T-helper 17 cell (primary cell): ENCODE measurements at places on chromosomes 7 and 10.

DNA sequence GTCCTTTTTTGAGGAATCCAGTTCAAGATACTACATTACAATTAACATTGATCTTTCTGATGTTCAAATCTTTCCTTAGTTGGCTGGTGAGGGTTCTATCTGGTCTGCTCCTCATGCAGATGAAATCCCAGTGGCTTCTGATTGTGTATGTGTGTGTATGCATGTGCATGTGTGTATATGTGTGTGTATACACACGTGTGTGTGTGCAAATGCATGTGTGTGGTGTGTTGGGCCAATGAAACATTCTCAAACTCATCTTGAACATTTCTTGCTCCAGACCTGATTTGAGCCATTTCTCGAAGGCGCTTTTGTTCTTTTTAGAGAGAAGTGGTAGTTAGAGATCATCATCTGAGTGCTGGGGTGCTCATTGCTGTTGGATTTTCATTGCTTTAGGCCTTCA lies 113.9 kb downstream of the GLRX3 start:
- no peaks in the 10 kb centered on the region for H3K36me3 ChIP-seq
- no peak for DNase-seq
- H3K4me3 ChIP-seq = no peak overlapping the region
- H3K27me3 ChIP-seq = no peaks in the 10 kb centered on the region

DNA sequence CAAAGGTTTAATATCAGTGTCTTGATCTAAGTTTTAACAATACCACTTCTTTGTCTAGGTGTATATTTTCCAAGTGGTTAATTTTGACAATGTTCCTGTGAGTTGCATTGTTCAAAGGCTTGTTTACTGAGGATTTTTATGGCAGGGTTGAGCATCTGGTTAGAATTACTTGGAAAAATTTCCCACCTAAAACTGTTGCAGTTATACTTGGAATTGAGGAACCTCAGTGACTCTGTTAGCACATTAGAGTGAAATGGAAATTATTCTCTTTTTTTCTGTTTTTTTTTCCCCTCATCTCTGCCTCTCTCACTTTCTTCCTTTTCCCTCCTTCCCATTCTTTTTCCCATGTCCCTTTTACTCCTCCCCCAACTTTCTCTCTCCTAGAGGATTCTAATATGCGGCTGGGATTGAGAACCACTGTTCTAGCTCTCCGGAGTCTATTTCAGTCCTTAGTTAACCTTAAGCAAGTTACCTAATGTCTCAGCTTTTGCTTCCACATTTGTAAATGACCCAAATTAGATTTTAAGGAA lies 107.0 kb downstream of the PODXL start:
- peaks cover 15% of the 10 kb centered on the region for H3K4me1 ChIP-seq
- DNase-seq = no peak
- H3K4me3 ChIP-seq = no peak overlapping the region
- no peak overlapping the region for H3K27ac ChIP-seq
- peaks cover 14% of the 10 kb centered on the region for H3K36me3 ChIP-seq

DNA sequence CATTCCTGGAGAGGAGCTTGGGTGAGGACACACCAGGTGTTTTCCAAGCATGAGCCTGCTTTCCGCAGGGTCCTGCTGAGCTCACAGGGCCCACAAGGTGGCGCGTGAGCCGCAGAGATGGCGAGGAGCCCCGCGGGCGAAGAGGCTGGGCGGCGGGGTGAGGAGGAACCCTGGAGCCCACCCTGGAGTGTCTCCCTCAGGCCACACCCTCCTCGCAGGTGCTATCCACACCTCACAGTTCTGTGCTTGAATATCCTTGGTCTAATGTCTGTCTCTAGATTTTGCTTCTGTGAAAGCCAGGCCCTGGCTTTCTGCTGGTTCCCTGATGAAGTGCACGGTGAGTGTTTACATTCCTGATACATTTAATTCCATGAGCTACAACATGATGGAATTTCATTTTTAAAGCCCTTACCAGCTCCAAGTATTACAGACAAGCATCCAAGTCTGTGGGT lies 433.6 kb downstream of the ACTR3B start:
- no peak overlapping the region for H3K4me3 ChIP-seq
- no peaks in the 10 kb centered on the region for H3K36me3 ChIP-seq
- no peak for DNase-seq
- no peaks in the 10 kb centered on the region for H3K27me3 ChIP-seq

GRCh38 chr7:107996072-107996882 lies 6.7 kb downstream of the LAMB1 start:
- no peaks in the 10 kb centered on the region for H3K4me1 ChIP-seq
- no peaks in the 10 kb centered on the region for H3K36me3 ChIP-seq
- peaks cover 56% of the 10 kb centered on the region for H3K27me3 ChIP-seq

GRCh38 chr10:47361293-47361692 lies 13.1 kb downstream of the RBP3 start:
- no peak overlapping the region for H3K4me3 ChIP-seq
- peaks cover 20% of the 10 kb centered on the region for H3K27me3 ChIP-seq
- no peak overlapping the region for H3K27ac ChIP-seq
- DNase-seq = no peak
- H3K36me3 ChIP-seq = no peaks in the 10 kb centered on the region
- peaks cover 4% of the 10 kb centered on the region for H3K4me1 ChIP-seq

DNA sequence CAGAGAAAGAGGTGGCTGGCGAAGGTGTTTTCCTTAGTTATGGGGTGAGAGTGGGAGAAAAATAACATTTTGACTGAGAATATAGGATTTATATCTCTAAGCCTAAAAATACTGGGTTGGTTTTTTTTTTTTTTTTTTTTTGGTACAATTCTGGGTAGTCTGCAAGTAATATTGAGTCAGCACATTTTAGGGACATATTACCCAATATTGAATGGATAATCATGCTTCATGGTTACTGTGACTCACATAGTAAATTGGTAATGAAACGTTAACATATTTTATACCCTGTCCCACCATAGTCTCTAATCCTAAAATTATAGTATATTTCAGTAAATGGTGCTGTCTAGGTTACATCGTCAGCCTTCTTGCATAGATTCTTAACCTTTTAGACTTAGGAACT lies 91.4 kb downstream of the TPST1 start:
- no peak overlapping the region for H3K4me3 ChIP-seq
- no peak overlapping the region for H3K27ac ChIP-seq
- no peak for DNase-seq
- H3K36me3 ChIP-seq = no peaks in the 10 kb centered on the region
- H3K27me3 ChIP-seq = no peaks in the 10 kb centered on the region

GRCh38 chr10:110847374-110847773 lies 24.4 kb upstream of the PDCD4 start:
- no peak for DNase-seq
- H3K27ac ChIP-seq = no peak overlapping the region

- DNase-seq = no peak
- no peaks in the 10 kb centered on the region for H3K27me3 ChIP-seq
- H3K4me1 ChIP-seq = no peaks in the 10 kb centered on the region
- no peak overlapping the region for H3K27ac ChIP-seq
- H3K4me3 ChIP-seq = no peak overlapping the region
Observed at GRCh38 chr7:71976645-71977044, 435.5 kb downstream of the CALN1 start.

DNA sequence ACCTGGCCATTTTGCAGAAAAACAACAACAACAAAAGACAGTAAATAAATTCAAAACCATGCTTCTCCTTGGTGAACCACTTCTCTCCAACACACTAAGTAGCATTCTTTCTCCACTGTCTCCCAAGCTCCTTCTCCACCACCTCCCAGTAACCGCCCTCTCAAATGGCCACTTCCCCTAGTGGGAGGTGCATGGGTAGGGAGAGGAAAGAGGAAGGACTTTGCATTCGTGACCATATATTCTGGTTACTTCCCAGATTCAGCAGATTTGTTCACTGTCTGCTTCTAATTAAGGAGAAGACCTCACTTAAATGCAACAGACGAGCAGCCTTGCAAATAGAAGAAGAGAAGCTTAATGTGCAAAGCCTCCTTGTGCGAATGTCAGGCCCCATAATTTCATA lies 166.8 kb downstream of the SORCS1 start:
- H3K36me3 ChIP-seq = no peaks in the 10 kb centered on the region
- H3K4me3 ChIP-seq = no peak overlapping the region

GRCh38 chr7:138853448-138853847 lies 55.5 kb upstream of the ATP6V0A4 start:
- no peak overlapping the region for H3K27ac ChIP-seq
- H3K4me3 ChIP-seq = no peak overlapping the region
- H3K4me1 ChIP-seq = no peaks in the 10 kb centered on the region
- peaks cover 19% of the 10 kb centered on the region for H3K27me3 ChIP-seq
- no peak for DNase-seq

GRCh38 chr7:47473499-47474210 lies 108.3 kb downstream of the TNS3 start:
- no peaks in the 10 kb centered on the region for H3K36me3 ChIP-seq
- DNase-seq = no peak
- H3K4me1 ChIP-seq = no peaks in the 10 kb centered on the region
- H3K27ac ChIP-seq = no peak overlapping the region
- no peaks in the 10 kb centered on the region for H3K27me3 ChIP-seq

DNA sequence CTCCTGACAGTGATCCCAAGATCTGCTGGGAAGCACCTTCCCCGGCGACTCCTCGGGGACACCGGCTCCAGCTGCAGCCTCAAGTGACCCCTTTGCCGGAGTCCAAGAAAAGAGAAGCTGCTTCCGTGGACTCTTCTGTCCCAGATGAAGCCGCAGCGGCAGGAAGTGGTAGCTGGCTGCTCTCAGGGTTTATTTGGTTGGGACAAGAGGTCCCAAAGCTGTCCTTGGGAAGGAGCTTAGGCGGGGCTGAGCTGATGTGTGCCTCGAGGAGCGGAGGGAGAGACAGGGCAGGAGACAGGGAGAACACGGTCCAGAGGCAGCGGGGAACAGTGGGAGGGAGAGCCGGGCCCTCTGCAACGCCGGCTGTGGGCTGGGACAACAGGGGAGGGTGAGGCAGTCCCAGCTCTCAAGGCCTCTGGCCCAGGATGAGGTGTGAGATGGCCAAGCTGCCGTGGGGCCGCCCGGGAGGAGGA lies 13.1 kb upstream of the FAM20C start:
- DNase-seq = no peak
- no peak overlapping the region for H3K27ac ChIP-seq

- no peaks in the 10 kb centered on the region for H3K4me1 ChIP-seq
- no peaks in the 10 kb centered on the region for H3K27me3 ChIP-seq
- H3K27ac ChIP-seq = no peak overlapping the region
- H3K36me3 ChIP-seq = no peaks in the 10 kb centered on the region
- no peak overlapping the region for H3K4me3 ChIP-seq
Observed at GRCh38 chr10:56715262-56715661, 354.2 kb upstream of the ZWINT start.

- H3K27ac ChIP-seq = no peak overlapping the region
- H3K4me3 ChIP-seq = no peak overlapping the region
- peaks cover 18% of the 10 kb centered on the region for H3K4me1 ChIP-seq
- H3K36me3 ChIP-seq = peaks cover 14% of the 10 kb centered on the region
Observed at GRCh38 chr7:77940647-77941046, 142.1 kb downstream of the PHTF2 start.

- H3K27me3 ChIP-seq = no peaks in the 10 kb centered on the region
- H3K36me3 ChIP-seq = peaks cover 2% of the 10 kb centered on the region
- no peak for DNase-seq
- H3K27ac ChIP-seq = no peak overlapping the region
- H3K4me3 ChIP-seq = no peak overlapping the region
Observed at GRCh38 chr7:112869111-112869774, 79.0 kb upstream of the TMEM168 start.

GRCh38 chr7:39909526-39909925 lies 40.5 kb upstream of the CDK13 start:
- DNase-seq = no peak
- H3K36me3 ChIP-seq = peaks cover 3% of the 10 kb centered on the region
- H3K4me1 ChIP-seq = no peaks in the 10 kb centered on the region
- H3K27ac ChIP-seq = no peak overlapping the region
- H3K27me3 ChIP-seq = peaks cover 8% of the 10 kb centered on the region

- H3K36me3 ChIP-seq = peaks cover 2% of the 10 kb centered on the region
- no peak overlapping the region for H3K27ac ChIP-seq
- H3K4me3 ChIP-seq = no peak overlapping the region
- DNase-seq = no peak
Observed at GRCh38 chr7:67484244-67484751, 487.7 kb downstream of the TYW1 start.

GRCh38 chr7:109121599-109122300 lies 552.1 kb downstream of the DNAJB9 start:
- no peak overlapping the region for H3K27ac ChIP-seq
- DNase-seq = no peak
- H3K4me3 ChIP-seq = no peak overlapping the region
- H3K27me3 ChIP-seq = no peaks in the 10 kb centered on the region
- no peaks in the 10 kb centered on the region for H3K4me1 ChIP-seq
